Ecto neural progenitor cell (in vitro differentiated cells): ENCODE measurements at places on chromosomes 11 and 22.
A peak's percentile ranks its signal among the peaks of the same experiment; 100 is the strongest.

GRCh38 chr11:65489035-65489705 lies 9.7 kb upstream of the MALAT1 start:
- peak; percentile 84 for DNase-seq

DNA sequence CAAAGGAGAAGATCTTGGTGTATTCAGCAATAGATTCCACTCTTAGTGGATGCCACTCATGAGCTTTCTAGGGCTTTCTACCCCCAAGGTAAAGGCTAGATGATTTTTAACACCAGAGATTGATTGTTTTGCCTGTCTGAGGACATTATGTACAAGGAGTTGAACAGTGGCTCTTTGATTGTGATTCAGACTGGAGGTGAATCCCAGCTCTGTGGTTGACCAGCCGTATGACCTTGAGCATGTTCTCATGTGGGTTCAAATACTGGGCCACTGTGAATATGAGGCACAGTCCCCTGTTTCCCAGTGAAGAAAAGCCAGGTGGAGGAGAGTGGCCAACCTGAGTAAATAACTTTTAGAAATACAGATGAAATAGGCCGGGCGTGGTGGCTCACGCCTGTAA lies 24.0 kb upstream of the PARVB start:
- DNase-seq = no peak

DNA sequence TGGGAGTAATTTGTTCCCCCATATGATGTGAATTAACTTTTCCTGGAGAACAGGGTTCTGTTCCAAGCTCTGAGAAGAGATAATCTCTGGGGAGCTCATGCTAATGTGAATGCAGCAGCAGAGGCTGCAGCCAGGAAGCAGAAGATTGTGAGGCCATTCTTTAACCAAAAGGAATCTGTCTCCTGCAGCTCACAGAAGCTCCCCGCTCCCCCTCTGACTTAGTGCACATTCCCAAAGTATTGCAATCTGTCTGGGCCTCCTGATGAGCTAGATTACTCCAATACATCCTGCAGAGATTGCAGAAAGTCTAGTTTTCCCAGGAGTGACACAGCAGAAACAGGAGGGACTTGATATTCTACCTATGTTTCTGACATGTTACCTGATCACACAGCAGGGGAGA lies 420.6 kb upstream of the FAT3 start:
- no peak for DNase-seq

GRCh38 chr11:33334627-33335026 lies 77.4 kb downstream of the HIPK3 start:
- DNase-seq = no peak

DNA sequence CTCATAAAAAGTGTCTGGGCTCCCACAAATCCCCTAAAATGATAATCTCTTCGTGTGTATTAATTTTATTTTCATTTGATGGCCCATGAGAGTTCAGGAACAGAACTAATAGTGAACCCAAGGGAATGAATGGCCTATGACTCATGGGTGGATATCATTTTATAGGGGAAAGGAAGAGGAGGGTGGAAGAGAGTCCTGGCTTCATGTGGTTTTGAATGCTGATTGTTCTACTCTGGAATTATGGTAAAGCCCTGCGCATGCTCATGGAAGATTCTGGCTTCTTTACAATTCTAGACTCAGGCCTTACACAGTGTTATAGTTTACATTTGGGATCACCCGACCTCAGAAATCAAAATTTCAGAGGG lies 35.2 kb downstream of the MAML2 start:
- DNase-seq = no peak

DNA sequence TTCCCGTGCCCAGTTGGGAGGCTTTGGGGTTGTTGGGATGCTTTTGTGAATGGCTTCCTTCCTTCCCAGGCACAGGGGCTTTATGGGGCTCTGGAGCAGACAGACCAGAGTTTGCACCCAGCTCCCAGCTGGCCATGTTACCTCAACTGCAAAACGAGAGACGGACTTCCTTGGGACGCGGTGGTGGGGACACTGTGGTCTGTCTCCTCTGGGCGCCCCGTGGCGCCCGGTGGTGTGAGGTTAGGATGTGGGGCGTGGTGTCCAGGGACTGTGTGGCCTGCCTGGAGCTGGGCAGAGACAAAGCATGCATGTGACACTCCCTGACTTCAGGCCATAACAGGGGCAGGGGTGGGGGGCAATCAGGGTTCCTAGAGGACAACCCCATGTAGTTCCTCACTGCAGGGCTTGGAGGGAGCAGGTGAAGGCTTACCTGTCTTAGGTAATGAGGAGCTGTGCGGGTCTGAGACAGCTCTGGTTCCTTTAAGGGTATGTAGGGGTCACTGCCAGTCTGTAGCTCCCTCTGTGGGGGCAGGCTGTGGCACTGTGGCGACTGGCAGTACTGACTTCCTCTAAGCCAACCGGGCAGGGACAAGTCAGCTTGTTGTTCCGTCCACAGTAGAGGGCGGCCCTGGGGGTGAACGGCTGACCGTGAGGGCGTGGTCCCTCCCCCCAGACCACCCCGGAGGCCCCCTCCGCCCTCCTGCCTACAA lies 14.4 kb downstream of the KCNQ1 start:
- no peak for DNase-seq

DNA sequence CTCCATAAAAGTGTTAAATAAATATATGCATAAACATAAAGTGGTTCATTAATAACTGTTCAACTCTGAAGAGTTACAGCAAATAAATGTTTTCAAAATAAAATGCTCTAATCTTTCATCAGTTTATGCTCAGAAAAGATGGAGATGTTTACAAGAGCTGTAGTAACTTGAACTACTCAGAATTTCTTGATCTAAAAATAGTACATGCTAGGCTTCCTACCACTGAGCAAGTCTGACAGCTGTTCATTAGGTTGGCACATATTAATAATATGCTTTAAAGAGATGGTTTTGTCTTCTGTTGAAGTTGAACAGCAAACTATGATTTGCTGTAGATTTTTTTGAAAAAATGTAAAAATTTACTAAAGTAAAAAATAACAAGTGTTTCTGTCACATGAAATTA lies 10.8 kb upstream of the SLN start:
- DNase-seq = no peak

GRCh38 chr22:33569018-33569417 lies 351.3 kb downstream of the LARGE1 start:
- no peak for DNase-seq

DNA sequence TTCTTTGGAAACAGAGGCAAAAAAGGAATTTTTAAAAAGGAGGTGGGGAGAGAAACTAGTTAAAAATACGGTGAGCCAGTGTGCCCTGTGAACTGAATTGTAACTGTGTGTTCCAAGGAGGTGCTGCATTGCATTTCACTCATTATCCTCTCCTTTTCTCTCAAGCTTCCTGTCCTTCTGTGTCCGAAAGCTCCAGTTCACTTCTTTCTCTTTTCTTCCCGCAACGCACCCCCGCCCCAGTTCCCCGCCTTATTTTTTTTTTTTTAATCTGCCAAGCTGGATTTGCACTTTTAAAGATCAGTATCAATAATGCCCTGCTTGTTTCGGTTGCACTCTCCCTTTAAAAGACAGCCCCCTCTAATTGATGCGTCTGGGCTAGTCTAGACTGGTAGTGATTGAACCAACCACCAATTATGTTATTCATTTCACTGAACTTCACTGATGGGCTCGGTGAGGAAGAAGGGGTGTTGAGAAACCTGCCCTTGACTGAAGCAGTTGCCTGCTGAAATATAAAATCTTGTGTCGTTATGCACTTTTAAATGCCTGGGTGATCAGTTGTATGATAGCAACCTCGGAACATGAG lies 18.5 kb downstream of the BLID start:
- DNase-seq = no peak

DNA sequence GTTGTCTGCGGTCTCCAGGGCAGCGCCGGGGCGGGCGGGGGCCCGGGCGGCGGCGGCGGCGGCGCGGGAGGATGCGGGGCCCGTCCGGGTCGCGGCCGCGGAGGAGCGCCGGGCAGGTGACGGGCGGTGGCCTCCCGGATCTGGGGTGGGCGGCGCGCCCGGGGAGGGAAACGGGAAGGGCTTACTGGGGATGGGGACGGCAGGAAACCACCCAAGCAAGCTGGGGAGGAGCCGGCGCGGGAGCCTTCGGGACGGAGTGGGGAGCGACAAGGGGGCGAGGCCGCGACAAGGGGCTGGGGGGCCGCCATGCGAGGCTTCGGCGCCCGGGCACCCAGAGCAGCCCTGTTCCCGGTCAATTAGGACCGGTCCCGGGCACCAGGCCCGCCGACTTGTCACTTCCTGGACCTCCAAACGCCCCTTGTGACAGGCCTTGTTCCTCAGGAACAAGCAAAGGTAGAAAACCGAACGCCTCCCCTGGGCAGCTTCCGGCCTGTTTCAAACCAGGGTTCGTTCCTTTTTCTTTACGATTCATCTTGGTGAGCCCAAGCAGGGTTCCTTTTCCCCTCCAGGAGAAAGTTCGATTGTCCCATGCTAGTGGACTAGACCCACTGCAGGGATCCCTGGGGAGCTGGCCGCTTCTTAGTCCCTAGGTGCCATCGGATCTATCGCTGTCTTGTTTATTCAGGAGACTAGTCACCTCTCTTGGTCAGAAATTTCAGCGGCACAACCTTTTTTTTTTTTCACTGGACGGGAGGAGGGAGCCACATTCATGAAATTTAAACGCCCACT lies 492 bp downstream of the JHY start:
- peak; percentile 74 for DNase-seq

GRCh38 chr11:96065379-96065778 lies 141.5 kb upstream of the MTMR2 start:
- no peak for DNase-seq

DNA sequence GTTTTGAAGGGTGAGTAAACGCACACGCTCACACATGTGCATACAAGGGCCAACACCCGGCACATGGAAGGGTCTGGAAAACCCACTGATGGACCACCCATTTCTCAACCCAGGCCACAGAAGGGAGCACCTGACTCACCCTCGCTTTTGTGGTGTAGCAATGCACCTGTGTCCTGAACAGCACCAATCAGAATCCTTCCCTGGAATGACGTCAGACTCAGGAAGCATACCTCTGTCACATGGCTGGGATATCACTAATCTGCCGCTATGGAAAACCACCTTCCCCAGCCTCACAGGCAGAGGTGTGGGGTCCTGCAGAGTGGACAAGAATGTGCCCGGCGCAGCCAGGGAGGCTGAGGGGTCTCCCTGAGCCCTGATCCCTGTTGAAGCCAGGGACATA lies 9.0 kb upstream of the OSM start:
- no peak for DNase-seq

DNA sequence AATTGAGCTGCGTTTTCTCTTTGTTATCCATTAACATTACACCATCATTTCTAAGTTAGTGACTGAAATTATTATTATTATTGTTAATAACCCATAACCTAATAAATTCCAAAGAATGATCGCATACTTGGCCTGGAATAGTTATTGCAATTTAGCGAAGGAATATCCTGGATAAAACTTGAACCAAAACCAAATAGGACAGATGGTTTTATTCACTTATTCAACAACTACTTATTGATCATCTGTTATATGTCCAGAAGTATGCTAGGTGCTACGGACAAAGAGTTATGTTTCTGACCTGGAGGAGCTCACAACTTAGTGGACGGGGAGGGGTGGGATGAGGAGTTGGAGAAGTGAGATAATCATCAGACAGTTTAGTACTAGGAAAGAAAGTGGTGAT lies 44.8 kb upstream of the ARHGAP20 start:
- no peak for DNase-seq

DNA sequence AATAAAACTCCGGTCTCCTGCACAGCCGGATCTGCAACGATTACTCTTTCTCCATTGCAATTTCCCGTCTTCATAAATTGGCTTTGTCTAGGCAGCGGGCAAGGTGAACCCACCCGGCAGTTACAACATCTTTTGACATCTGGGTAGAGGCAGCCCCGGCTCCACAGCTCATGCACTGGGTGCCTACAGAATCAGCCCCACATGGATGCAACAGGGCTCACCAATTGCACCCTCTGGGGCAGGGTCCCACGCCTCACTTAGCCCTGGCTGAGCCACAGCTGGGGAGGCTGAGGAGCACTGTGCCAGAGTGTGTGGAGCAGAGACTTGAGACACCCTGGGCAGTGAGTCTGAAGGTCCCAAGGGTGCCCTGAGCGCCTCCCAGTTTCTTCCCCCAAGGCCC lies 710.2 kb downstream of the TBC1D22A start:
- no peak for DNase-seq

DNA sequence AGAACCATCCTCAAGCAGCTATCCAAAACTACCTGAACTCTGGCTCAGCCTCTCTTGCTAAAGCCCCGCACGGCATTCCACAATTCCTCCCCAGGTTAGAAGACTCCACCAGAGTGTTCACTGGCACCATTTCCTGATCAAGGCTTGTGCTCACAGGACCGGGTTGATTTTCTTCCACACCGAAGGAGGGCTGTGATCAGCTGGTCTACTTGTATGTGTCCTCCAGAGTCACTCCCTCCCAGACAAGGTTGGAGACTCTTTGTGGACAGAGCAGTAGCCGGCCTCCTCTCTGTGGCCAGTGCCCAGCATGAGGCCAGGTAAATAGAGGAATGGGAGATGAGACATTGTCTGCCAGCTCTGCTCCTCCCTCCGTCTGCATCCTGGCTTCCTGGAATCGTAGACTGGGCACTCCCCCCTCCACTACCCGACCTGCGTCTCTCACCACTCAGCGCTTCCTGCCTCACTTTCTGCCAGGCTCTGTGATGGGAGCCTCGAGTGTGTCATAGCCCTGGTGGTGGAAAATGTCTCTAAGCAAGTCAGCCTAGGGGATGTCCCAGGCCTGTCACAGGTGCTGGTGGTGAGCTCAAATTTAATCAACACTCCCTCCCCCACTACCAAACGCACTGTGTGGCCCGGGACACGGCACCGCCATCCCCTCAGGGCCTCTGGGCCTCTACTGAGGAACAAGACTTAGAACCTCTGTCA lies 12.5 kb upstream of the TMPRSS6 start:
- DNase-seq = no peak
